ENCODE measurements at places on chromosomes 5 and 9. TPM values are rescaled to one million over a fixed set of nuclear protein-coding genes. Genes with fewer than 3 reads are reported as not detected.
A peak's percentile ranks its signal among the peaks of the same experiment; 100 is the strongest.

The FAM163B gene
- total RNA-seq = not detected

The GMCL2 gene
- not detected for total RNA-seq

The C5orf24 gene
- 24.1 TPM for total RNA-seq

The DDX4 gene
- not detected for total RNA-seq

The AK3 gene
- total RNA-seq = 36.3 TPM

The IL5 gene
- total RNA-seq = not detected

GRCh38 chr5:168408561-168409305, 77.5 kb upstream of the RARS1 start:
- no peak for DNase-seq

DNA sequence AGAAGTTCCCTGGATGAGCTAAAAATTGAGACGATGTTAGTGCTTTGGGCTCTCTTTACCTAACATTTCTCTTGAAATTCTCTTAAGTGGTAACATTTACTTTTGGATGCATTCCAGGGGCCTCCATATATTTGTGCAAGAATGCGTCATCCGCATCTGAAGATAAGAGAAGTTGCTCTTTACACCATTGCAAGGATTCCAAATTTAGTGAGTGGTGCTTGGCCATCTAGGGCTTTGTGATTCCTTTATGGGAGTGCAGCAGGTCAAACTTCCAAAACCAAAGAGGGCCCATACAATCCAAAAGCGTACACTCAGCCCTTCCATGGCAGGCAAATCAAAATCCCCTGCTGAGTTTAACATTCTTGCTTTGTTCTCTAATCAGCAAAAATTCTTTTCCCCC, 102.0 kb upstream of the DMAC1 start:
- no peak for DNase-seq

- DNase-seq = no peak
Measured at GRCh38 chr5:122985006-122985700, 51.4 kb downstream of the PPIC start.

DNA sequence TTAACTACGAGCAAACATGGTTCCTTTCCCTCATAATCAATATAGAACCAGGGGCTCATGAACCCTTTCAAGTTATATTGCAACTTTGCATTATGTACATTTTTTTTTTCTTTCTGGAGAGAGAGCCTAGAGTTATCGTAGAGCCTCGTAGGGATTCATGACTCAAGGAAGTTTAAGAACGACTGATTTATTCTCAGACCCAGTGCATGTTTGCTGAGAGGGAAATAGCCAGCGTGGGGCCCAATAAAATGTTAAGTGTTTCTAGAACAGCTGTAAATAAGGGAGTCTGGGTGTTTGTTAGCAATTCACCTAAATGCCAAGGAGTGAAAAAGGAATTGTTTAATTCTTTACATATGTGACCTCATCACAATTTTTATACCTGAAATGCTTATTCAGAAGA, 119.0 kb upstream of the KLF9 start:
- no peak for DNase-seq

DNA sequence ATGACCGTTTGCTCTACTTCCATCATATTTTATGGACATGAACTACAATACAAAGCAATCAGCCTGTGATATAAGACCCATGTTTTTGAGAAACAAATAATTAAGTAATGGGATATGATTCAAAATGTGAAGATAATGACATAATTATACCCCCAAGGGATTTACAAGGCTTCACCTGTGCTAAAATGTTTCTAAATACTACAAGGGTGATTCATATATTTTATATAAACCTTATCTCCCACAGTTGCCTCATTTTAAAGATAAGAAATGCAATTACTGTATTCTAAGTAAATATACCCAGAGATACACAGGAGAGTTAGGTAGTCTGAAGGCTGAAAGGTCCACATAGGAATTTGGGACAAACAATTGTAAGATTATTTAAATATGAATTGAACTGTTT, 662.0 kb upstream of the CHD1 start:
- peak; percentile 15 for DNase-seq

DNA sequence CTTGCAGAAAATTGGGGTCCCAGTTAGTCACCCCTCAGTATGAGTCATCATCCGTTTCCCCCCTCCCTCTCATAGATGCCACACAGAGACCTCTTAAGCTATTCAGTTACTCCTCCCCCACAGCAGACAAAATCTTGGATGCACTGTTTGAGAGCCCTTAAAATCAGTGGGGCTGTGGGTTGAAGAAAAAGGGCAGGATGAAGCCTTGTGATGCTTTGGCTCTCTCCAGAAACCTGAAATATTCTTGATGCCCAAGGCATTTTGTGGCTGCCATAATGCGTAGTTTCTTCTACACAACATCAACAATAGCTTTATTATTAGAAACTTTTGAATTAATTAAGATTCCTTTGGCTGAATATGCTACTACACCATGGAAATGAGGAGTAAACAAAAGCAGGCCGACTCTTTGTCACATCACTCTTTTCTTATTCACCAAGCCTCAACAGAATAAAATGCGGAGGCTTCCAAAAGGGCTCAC, 133.8 kb downstream of the MRPS30 start:
- no peak for DNase-seq

GRCh38 chr5:117475919-117476318, 901.3 kb upstream of the SEMA6A start:
- DNase-seq = no peak

- DNase-seq = no peak
Measured at GRCh38 chr5:7955476-7955875, 86.5 kb downstream of the MTRR start.

Measured in foreskin keratinocyte (primary cell).